ENCODE measurements at places on chromosomes 16 and 17. TPM values are rescaled to one million over a fixed set of nuclear protein-coding genes. Genes with fewer than 3 reads are reported as not detected.

DNA sequence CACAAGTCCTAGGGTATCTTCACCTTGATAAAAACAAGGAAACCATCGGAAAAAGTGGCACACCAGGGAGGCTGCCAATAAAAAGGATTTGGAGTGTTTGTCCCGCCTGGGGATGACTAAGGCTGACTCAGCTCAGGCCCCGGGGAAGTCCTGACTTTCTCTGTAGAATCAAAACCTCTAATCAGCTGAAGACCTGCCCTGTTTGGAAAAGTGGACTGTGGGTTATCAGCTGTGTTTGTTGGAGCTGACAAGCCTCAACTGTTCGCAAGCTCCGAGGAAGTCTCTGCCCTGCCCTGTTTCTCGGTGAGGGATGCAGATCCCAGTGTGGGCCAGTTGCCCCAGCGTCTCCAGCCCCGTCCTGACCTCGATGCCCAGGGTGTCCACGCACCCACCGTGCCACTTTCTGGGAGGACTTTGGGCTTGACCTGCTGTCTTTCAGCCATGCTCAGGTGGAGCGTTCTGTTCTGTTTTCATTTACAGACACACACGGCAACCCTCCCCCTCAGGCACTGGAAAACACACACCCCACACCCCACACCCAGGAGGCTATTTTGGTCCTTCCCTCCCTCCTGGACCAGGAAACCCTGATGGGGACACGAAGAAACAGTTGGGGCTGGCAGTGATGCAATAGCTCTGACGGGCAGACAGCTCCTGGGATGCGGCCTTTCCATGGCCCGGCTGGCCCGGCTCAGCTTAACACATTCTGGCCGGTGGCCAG is 27.6 kb upstream of the PITPNA start:
- no peak for DNase-seq
- H3K36me3 ChIP-seq = peaks cover 84% of the 10 kb centered on the region
- peaks cover 7% of the 10 kb centered on the region for H3K4me1 ChIP-seq
- no peak overlapping the region for H3K4me3 ChIP-seq
- H3K27ac ChIP-seq = no peak overlapping the region

Gene MSLN
- total RNA-seq = 0.83 TPM

- H3K27me3 ChIP-seq = no peaks in the 10 kb centered on the region
- H3K4me1 ChIP-seq = peaks cover 16% of the 10 kb centered on the region
- DNase-seq = no peak
- H3K4me3 ChIP-seq = no peak overlapping the region
- H3K27ac ChIP-seq = no peak overlapping the region
Observed at GRCh38 chr17:50109207-50109606, 14.1 kb downstream of the PDK2 start.

- no peaks in the 10 kb centered on the region for H3K4me1 ChIP-seq
- no peak for DNase-seq
- H3K27ac ChIP-seq = no peak overlapping the region
- H3K4me3 ChIP-seq = no peak overlapping the region
- no peaks in the 10 kb centered on the region for H3K27me3 ChIP-seq
Observed at GRCh38 chr16:49424961-49425360, 51.4 kb downstream of the C16orf78 start.

- peak overlapping the region; percentile 80 for H3K27ac ChIP-seq
- H3K36me3 ChIP-seq = peaks cover 23% of the 10 kb centered on the region
- no peaks in the 10 kb centered on the region for H3K27me3 ChIP-seq
- H3K4me1 ChIP-seq = peaks cover 66% of the 10 kb centered on the region
- no peak for DNase-seq
- H3K4me3 ChIP-seq = no peak overlapping the region
Observed at GRCh38 chr17:76570457-76570856, 15.2 kb downstream of the ST6GALNAC2 start.

GRCh38 chr16:47470810-47471209 is 9.7 kb downstream of the PHKB start:
- H3K27ac ChIP-seq = no peak overlapping the region
- no peak for DNase-seq
- no peaks in the 10 kb centered on the region for H3K4me1 ChIP-seq
- H3K36me3 ChIP-seq = no peaks in the 10 kb centered on the region

GRCh38 chr17:83106913-83107655 is 27.7 kb downstream of the METRNL start:
- no peaks in the 10 kb centered on the region for H3K36me3 ChIP-seq
- peaks cover 54% of the 10 kb centered on the region for H3K4me1 ChIP-seq
- H3K27me3 ChIP-seq = peaks cover 10% of the 10 kb centered on the region
- no peak for DNase-seq

- H3K36me3 ChIP-seq = no peaks in the 10 kb centered on the region
- H3K4me1 ChIP-seq = no peaks in the 10 kb centered on the region
- no peak for DNase-seq
Observed at GRCh38 chr16:13376174-13376573, 474.8 kb downstream of the SHISA9 start.

Data from spinal cord (tissue), 10 donors.